Activated CD8-positive, alpha-beta memory T cell treated with anti-CD3 and anti-CD28 coated beads for 48 hours (primary cell): ENCODE measurements at places on chromosomes 1 and 21.

GRCh38 chr1:3292868-3293562 lies 161.4 kb upstream of the ARHGEF16 start:
- DNase-seq, result no peak

GRCh38 chr1:156821801-156822200 lies 5.2 kb upstream of the SH2D2A start:
- DNase-seq, result no peak

- DNase-seq, result no peak
These were observed 9.7 kb downstream of the OR2B11 start for GRCh38 chr1:247448107-247448791.

DNA sequence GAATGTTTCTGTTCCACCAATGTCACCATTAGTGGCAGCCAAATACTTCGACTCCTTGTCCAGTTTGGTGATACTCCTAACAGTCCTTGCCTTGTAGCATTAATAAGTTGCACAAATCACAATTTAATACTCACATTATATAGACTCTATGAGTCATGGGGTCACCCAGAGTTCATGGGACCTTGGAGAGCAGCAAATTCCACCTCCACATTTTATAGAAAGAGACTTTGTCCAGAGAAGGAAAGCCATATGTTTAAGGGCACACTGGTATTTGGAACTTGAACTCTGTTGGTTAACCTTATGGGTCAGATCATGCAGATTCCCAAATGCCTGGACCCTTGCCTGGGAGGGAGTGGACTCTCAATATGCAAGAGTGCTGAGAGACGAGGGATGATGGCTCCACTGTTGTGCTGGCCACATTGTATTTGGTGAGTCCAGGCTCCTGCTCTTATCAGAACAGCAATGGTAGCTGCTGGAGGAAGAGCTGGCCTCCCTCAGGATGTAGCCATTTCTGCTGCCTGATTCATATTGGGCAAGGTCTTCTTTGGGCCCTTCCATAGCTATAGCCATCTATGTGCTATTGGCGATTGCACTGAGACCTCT lies 30.6 kb downstream of the DNAJC6 start:
- no peak for DNase-seq

DNA sequence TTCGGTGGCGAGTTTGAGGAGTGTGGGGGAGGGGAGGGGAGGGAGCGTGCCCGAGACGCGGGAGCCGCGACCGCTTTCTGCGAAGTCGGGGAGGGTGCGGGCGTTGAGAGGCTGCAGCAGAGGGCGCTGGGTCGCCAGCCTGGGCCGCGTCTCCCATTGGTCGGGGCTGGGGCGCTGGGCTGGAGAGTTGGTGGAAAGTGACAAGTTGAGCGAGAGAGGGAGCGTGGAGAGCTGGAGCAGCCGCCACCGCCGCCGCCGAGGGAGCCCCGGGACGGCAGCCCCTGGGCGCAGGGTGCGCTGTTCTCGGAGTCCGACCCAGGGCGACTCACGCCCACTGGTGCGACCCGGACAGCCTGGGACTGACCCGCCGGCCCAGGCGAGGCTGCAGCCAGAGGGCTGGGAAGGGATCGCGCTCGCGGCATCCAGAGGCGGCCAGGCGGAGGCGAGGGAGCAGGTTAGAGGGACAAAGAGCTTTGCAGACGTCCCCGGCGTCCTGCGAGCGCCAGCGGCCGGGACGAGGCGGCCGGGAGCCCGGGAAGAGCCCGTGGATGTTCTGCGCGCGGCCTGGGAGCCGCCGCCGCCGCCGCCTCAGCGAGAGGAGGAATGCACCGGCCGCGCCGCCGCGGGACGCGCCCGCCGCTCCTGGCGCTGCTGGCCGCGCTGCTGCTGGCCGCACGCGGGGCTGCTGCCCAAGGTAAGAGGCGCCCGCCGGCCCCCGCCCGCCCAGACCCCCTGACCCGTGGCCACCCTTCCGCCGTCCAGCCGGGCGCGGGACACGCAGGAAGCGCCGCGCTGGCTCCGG lies at the start of gene ROR1:
Gene ROR1 (plus strand): TSS at position 203 of the 802 bp plus-strand sequence.
- DNase-seq, result peak; percentile 28

GRCh38 chr1:212381397-212382035 lies 33.2 kb downstream of the PACC1 start:
- DNase-seq, result no peak

- no peak for DNase-seq
These were observed 5.2 kb downstream of the TNFSF4 start for GRCh38 chr1:173201969-173202368.

DNA sequence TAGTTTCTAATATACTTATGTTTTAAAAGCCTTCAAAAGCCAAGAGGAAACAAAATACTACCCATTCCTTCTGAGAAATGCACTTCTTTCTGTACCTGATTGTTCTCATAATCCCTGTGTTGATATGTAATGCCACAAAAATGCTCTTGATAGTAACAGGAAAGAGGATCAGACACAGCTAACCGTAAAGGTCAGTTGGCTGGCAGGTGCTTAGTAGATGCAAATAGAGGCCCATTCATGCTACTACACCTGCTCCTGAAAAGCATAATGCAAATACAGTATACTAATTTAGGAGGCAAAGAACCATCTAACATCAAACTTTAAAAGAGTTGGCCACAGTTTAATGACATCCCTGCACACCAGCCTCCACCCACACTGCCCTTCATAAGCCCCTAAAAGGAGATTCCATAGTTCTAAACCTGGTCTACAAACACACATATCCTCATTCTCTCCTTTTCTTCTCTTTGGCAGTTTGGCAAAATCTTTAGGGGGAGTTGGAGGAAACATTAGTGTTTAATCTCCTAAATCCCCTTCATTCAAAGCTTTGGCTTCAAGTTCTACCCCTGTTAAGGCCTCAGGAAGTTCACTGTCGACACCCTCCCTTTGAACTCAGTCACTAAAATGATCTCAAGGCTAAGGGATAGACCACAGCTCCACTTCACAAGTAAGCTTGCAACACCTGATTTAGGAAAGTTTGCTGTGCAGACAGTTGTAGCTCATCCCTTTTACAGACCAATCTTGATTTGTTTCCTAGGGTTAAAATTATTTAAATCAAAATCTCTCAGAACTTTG lies 2.9 kb upstream of the CD46 start:
- no peak for DNase-seq

- DNase-seq, result no peak
These were observed 4.1 kb downstream of the BLACAT1 start for GRCh38 chr1:205451759-205452164.

GRCh38 chr1:207314816-207315215 lies 6.7 kb upstream of the CD55 start:
- DNase-seq, result no peak

- no peak for DNase-seq
These were observed 14.4 kb downstream of the SOX13 start for GRCh38 chr1:204087181-204087892.

DNA sequence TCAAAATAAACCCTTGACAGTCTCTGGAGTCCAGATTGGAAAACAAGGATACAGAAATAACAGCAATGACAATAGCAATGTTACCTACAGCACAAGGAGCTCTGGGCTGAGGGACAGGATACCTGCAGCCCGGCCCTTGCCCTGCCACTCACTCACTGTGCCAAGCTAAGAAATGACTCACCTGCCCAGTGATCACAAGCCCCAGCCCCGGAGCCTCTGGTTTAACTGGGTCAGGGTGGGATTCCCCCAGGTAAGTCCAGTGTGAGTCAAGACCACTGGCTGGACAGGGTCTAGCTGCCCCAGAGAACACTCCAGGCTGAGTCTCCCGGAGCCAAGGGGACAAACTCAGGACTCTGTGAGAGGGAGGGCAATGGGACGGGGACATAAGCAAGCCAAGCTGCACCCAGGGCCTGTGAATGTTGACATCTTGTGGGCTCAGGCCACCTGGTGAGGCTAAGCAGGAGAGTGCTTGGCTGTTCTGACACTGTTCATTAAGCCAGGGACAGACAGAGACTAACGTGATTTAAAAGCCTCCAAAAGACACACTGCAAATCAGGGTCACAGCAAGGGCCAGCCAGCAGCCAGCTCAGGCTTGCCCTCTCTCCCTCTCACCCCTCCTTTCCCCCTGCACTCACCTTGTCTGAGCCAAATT lies 64.1 kb downstream of the MIS18A start:
- no peak for DNase-seq

- no peak for DNase-seq
These were observed 3.0 kb upstream of the ADGRL2 start for GRCh38 chr1:81797701-81798100.

- DNase-seq, result no peak
These were observed 114.7 kb upstream of the WNT4 start for GRCh38 chr1:22257290-22258275.

- no peak for DNase-seq
These were observed 125.9 kb downstream of the ATP5PO start for GRCh38 chr21:33789697-33790096.

DNA sequence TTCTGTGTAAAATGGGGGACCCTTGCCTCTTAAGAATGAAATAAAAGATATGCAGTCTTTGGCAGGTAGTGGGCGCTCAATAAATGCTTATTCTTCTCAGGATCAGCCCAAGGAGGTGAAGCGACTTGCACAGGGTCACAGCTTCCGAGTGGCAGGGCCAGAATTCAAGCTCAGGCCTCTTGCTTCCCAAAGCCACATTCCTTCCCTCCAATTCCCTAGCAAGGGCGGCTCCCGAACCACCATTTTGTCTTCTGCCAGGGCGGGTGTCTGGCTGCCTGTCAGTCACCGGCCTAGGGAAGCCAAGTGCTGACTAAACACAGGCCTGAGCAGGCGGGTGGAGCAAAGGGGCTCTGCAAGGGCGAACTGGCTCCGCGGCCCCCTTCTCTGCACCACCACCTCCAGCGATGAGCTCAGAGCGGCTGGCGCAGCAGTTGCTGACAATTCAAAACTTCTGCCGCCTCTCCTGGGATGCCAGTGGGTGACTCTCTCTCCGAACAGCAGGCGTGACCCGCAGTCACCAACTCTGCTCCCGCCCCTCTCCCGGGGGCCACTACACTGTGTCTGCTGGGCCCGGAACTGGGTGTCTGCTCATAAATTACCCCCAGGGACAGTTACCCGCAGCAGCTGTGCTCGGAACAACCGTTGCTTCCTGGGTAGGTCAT lies 10.8 kb downstream of the GPR3 start:
- no peak for DNase-seq

DNA sequence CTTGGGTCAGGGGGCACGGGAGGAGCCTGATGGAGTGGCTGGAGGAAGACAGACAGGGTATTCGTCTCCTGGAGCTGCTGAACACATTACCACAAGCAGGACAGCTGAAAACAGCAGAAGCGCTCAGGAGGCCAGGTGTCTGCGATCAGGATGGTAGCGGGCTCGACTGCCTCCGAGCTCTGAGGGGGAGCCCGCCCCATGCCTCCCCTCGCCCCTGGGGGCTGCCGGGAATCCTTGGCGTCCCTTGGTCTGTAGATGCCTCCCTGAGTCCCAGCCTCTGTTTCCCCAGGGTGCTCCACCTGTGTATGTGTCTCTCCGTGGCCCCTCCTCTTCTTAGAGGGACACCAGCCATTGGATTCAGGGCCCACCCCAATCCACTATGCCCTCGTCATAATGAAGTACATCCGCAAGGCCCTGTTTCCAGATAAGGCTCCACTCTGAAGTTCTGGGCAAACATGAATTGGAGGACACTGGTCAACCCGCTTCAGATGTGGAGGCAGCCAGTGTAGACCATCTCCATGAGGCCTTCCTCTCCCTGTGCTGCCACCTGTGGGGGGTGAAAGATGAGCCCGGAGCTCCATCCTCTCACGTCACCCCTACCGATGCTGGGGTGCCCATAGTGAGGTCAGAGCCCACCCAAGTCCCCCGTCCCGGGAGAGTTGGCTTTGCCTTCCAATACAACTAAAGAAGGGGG lies 67.8 kb downstream of the SPSB1 start:
- no peak for DNase-seq

DNA sequence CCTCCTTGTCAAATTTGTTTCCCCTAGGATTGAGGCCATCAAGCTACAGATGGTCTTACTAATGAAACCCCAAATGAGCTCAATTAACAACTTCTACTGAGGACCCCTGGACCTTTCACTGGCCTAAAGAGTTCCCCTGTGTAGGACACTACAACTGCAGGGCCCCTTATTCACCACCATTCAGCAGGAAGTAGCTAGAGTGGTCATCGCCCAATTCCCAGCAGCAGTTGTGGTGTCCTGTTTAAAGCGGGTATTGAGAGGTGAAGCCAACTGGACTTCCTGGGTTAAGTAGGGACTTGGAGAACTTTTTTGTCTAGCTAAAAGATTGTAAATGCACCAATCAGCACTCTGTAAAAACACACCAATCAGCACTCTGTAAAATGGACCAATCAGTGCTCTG lies 1466.9 kb downstream of the KCNT2 start:
- DNase-seq, result no peak

DNA sequence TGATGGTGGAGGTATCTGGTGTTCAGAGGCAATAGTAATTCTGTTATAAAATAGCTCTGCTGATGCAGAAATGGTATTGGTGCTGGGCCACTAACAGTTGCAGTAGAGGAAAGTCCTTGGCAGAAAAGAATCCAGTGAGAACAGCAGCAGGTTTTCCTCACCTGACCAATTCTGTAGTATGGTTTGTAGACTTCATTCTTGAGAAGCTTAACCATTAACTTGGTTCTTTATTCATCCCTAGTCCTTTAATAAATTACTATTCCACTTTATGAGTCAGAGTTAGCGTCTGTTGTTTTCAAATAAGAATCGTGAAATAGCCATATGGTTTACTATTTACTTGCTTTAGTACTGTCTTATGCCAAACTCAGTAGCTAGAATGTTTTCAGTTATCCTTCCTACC lies 128.5 kb upstream of the SERTAD4 start:
- DNase-seq, result no peak

DNA sequence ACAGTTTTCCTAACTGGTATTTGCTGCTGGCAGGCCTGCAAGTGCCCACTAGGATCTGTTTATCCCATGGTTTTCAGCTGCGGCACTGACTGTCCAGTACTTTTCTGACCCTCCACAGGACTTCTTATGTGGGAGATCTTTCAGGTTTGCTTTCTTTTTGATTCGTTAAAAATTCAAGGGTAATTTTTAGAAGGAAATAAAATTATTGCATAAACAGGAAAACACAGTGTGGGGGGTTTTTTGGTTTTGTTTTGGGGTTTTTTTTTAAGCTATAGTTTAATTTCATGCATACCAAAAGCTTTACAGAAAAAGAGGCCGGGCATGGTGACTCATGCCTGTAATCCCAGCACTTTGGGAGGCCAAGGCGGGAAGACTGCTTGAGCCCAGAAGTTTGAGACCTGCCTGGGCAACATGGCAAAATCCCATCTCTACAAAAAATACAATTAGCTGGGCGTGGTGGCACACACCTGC lies 3.6 kb downstream of the NIBAN1 start:
- DNase-seq, result no peak

- DNase-seq, result no peak
These were observed 70.2 kb downstream of the CCDC30 start for GRCh38 chr1:42533101-42533863.

- DNase-seq, result no peak
These were observed 2.4 kb downstream of the DNAJC6 start for GRCh38 chr1:65311760-65312159.
